ENCODE measurements at places on chromosomes 4 and X.

GRCh38 chrX:112961981-112962380 lies 121.3 kb upstream of the AMOT start:
- DNase-seq: no peak

DNA sequence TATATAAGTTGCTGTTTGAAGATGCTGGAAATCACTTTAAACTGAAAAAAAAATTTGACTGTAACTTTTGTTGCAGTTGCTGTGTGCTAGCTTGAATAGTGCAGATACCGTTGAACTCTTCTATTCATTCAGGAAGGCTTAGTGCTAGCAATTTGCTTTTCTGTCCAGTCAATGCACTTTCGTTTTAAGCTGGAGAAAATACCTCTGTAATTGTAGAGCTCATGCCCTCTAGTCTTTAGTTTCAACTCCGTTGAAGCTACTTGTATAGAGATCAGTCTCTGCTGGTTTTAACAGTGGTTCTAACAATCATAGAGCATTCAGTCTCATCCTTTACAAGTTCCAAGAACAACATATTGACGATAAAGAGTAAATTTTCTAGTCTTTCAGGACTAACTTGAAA lies 49.0 kb upstream of the TRPC3 start:
- DNase-seq: no peak

DNA sequence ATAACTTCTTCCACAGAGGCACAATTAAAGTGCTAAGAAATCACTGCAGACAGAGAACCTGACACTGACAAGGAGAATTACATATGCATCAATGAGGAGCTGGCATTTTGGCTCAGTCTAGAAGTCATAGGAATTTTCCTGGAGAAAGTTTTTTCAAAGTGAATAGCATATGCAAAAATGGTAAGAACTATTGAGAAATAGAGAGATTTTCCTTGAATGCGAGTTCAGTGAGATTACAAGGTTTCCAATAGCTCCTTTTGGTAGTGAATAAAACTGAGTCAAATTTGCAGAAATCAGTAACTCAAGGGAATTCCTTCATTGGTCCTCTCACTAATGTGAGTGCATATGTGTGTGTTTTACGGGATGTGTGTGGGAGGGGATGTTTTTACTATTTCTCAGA lies 557.5 kb downstream of the PPARGC1A start:
- DNase-seq: no peak

DNA sequence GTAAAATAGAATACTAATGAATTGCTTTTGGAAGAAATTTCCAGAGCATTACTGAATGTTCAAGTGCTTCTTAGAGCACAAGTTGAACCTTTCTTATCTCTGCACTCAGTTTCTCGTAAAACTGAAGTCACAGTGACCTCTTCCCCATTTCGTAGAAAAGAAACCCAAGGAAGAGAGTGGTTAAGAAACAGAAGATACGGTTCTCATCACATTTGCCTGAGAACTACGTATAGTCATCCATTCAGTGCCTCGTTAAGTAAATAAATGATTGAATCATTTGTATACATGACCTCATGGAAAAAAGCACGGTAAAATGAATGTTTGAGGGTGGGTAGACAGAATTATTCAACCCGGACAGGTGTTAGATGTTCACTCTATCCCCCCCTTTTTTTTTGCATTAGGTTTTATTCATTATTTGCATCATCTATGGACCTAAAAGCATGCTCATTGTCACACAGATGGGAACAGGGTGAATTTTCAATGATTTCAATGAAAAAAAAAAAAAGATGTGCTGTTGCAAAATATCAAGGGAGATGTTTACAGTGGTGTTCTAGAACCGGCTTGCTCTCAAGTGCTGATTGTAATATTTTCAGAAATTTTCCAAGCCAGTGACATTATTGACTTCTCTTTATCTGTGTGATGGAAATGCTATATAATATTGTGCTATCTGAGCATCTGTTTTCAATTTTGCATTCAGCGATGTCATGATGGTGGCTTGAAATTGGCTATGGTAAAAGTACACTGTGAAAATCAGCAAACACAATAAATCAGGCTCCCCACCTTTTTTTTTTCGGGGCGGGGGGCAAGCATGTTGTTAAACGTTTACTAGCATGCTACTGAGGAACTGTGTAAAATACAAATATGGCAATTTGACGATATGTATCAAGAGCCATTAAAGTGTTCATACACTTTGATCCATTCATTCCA lies 4.3 kb downstream of the RHOH start:
- DNase-seq: peak; percentile 91

GRCh38 chrX:65772842-65773241 lies 105.4 kb downstream of the MSN start:
- DNase-seq: no peak

GRCh38 chr4:83121246-83121645 lies 6.7 kb upstream of the PLAC8 start:
- DNase-seq: no peak

DNA sequence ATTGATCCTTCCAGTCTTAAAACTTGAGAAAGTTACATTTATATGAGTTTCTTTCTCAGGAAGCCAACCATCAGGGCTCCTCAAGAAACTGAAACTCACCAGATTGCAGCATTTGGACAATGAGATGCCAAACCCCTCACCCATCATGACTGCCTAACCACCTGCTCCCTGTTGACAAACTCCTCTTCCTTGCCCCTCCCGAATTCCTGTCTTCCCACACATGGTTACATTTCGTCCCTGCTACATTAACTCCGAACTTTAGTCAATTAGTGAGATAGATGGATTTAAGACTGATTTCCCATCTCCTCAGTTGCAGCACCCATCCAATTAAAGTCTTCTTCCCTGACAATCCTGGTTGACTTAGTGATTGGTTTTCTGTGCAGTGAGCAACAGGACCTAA lies 118.7 kb downstream of the ZNF330 start:
- no peak for DNase-seq

DNA sequence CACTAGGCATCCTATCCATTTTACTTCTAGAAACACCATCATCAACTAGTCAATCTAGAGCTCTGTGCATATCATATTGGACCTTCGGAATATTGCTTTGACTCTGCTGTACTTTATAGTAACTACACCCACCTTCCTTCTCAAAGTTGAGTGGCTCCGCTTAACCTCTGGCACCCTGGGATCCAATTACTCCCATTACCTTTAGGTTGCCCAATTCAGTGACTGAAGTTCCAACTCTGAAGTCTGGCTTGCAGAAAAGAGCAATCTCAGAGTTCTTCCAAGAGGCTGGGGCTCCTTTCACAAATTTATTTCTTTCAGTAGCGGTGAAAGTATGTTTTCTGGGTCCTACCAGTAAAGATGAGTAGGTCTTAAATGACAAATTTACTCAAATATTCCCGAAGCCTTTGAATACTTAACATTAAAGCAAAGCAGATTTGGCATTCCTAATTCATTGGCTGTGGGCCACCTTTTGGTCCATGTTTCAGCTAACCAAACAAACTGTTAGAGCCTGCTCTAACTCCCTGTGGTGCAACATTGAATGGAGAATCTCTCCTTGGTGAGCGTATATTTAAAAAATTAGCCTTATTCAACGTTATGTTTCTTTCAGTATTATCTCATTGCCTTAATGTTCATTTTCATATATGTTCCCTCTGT lies 1215.8 kb downstream of the RAPGEF2 start:
- no peak for DNase-seq

DNA sequence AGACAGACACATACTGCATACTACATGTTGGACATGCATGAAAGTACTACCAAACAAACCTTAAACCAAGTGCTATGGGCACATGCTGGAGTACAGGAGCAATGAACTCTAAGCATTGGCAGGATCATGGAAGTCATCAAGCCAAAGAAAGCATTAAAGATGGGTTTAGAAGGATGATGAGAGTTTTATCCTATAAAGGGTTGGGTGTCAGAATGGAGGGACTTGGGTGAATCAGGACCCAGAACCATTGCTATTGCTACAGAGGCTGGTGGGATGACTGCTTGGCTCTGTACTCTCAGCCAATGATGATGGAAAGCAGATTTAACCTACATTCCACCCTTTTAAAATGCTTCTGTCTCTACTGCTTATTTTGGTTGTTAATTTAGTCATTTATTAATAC lies 233.9 kb upstream of the EDA2R start:
- DNase-seq: no peak

GRCh38 chr4:133058701-133059100 lies 90.4 kb upstream of the PCDH10 start:
- DNase-seq: no peak

GRCh38 chr4:121358473-121358872 lies 22.3 kb downstream of the QRFPR start:
- DNase-seq: no peak

- DNase-seq: no peak
Measured at GRCh38 chr4:168832763-168833575, 177.1 kb downstream of the CBR4 start.

DNA sequence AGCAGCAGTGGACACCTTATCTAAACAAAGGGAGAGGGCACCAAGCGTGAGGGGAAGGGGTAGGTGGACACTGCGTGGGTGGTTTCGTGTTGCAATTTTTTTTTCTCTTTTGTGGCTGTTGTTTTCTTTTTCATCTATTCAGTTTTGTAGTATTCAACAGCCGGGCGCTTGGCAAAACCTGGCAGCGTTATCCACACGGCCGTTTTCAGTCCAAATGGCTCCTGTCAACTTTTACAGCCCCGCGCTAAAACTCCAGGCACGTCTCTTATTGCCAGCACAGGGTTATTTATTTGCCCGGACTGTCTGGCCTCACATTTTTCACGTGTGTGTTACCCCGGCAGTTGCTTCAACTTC lies 192.2 kb downstream of the BCOR start:
- no peak for DNase-seq

DNA sequence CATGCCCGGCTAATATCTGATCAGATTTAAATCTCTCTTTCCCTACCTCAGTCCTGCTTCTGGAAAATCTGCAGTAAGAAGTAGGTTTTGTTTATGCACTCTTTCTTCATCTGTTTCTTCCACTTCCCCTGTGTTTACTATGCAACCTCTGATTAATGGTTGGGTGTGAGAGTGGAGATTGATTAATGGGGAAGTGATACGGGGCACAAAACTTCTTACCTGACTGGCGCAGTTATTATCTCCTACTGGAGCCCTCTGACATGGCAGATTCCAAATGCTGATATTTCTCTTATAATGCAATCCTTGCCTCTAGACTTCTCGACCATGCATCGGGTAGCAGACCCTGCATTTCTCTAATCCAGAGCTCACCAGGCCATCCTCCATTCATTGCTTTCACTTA lies 60.2 kb upstream of the HPGD start:
- no peak for DNase-seq

DNA sequence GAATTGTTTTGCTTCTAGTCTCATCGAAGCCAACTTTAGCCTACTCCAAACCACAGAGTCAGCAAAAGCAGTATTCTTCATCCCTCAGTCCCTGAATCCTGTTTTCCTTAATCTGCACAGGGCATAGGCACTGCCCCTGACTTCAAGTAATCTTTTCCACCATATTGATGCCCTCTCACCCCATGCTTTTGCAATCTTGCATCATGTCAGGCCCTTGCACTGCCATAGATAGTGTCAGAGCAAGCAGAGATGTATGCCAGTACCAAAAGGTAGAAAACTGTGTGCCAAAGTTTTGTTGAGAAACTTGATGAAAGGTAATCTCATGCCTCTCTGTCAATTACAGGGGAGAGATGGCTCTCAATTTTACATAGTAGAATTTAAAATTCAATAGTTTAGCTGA lies 131.1 kb downstream of the CFAP299 start:
- no peak for DNase-seq

DNA sequence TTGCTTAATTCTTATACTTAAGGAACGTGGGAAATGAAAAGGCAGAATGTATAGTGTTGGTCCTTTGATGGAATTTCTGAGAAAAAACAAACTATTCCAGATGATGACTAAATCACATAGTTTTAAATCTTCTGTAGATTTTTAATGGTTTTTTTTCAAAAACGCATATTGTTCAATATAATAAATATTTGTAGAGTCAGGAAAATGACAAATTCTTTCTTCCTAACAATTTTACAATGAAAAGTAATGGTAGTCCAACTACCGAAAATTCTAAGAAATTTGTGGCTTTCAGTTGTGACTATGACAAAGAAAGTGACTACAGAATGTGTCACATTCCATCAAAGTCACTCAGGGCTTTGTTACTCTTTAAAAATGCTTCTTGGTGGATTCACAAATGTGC lies 164.8 kb upstream of the PITX2 start:
- no peak for DNase-seq

GRCh38 chr4:23654791-23655190 lies 235.1 kb downstream of the PPARGC1A start:
- DNase-seq: no peak

DNA sequence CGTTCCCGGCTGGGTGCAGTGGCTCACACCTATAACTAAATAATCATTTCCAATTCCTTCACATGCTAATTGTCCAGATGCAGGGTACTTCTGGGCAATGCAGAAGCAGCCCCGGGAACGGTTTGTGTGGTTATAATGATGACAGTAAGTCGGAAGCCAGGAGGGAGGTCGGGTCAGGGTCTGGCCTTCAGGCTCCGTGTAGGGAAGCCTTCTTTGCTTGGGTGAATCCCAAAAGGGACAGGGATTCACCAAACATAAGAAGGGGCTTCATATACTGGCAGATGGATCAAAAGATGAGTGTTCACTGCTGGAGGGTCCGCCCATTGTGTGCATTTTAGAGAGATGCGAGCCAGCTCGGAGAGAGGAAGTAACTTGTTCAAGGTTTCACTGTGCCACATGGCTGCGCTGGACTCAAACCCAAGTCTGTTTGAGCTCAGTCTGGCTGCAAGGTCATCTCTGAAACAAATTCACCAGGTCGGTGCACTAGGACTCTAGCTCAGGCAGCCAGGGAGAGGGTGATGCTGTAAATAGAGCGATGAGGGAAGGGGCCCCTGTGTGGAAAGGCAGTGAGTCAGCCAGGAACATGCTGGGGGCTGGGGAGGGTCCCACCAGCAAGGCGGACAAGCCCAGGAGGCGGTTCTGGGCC lies 4.8 kb upstream of the KIAA0232 start:
- peak; percentile 44 for DNase-seq

Data from suppressor macrophage treated with lipopolysaccharide for 1 hour (primary cell).